ENCODE measurements at places on chromosomes 12 and 14.

GRCh38 chr14:76531821-76532318 lies 155.9 kb downstream of the ESRRB start:
- no peak for DNase-seq

GRCh38 chr14:68466491-68466977 lies 326.3 kb downstream of the ZFP36L1 start:
- no peak for DNase-seq

DNA sequence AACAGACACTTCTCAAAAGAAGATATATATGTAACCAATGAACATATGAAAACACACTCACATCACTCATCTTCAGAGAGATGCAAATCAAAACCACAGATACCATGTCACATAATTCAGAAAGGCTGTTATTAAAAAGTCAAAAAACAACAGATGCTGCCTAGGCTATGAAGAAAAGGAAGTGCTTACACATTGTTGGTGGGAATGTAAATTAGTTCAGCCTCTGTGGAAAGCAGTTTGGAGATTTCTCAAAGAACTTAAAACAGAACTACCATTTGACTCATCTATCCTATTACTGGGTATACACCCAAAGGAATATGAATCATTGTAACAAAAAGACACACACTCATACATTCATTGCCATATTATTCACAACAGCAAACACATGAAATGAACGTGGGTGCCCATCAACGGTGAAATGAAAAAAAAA lies 35.1 kb downstream of the EIF2S3B start:
- DNase-seq = no peak

DNA sequence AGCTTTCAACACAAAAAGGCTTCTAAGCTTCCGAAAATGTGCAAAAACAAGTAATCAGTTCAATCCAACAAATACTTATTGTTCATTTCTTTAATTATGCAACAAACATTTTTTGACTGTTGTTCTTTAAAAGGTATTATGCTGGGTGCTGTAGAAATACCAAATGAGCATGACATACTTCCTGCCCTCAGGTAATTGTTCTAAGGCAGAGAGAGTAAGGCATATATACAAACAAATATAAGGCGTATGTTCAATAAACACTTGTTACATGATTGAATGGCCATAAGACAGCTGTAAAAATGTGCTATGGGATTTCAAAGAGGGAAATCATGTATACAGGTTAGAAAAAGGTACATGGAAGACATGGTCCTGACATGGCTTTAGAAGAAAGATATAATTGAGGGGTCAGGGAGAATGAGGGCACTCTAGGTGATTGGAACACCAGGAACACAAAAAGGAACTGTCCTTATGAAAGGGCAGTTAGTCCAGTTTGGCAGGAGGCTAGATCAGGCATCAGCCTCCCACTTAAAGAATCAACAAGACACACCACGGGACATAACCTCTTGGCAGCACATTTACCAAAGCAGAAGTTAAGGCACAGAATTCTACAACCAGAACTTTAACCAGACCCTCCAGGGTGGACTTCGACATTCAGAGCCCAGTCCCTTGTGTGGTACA lies 135.8 kb upstream of the SCAF11 start:
- no peak for DNase-seq

GRCh38 chr12:15684896-15685658 lies 104.1 kb downstream of the EPS8 start:
- no peak for DNase-seq

GRCh38 chr12:115375186-115375991 lies 691.4 kb upstream of the TBX3 start:
- no peak for DNase-seq

DNA sequence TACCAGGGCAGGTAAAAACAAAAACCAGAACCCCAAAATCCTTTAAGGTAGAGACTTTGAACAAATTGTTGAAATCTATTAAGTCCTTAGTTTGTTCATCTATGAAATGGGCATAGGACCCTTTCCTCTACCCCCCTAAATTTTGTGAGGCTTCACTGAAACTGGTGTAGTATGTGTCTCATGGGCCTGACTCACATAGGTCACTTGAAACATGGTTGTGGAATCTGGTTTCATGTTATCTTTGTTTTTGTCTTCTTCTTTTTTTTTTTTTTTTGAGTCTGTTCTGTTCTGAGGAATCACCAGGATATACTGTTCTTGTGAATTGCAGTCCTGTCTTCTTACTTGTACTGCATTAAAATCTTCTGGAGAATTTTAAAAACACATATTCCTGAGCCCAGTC lies 202.2 kb downstream of the KTN1 start:
- DNase-seq = no peak

DNA sequence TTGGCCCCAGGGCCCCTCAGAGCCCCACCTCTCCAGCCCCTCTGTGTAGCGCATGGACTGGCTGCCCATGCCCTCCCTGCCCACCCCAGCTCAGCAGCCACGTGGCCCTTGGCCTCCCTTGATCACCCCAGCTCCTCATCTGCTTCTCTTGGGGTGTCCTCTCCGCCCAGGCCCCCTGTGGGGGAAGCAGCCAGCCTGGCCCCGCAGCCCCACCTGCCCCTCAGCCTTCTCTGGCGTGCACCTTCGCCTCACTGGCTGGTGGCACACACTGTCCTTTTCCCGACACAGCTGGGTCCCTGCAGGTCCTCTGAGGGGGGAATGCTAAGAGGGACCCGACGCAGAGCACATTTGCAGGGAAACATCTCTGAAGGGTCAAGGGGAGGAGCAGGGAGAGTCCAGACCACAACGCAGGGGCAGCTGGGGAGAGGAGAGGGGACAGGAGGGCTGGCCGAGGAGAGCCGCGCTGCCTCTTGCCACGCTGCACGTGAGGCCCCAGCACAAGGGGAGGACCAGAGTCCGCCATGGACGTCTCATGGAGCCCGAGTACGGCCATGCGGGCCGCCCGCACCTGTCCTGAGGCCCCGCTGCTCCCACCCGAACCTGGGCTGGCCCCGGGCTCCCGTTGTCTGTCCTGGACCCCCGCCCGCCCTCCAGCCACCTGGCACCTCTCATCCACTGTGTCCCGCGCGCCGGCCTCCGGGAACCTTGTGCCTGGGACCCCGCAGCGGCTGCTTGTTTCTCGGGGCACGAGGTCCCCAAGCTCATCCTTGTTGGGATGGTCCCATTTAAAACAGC lies 36.1 kb downstream of the PACS2 start:
- no peak for DNase-seq
